ENCODE measurements at places on chromosomes 4 and X.

- DNase-seq: no peak
These were observed 28.4 kb downstream of the APBB2 start for GRCh38 chr4:41185614-41186592.

GRCh38 chr4:102832667-102833066 is 5.3 kb upstream of the UBE2D3 start:
- DNase-seq: no peak

DNA sequence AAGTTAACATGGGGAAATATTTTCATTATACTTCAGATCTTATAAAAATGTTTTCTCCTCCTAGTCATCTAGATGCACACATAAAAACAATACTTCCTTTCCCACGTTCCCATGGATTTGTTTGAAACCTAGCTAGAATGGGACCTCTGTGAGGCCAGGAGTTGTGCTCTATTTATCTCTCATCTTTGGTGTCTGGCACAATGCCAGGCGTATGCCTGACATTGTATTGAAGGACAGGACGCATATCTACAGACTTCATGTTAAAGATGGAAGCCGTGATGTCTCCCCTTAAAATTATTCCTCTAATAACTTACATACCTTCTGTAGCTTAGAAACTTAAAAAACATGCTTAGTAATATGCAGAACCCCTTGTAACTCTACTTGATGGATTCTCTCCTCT is 394.5 kb upstream of the FAT1 start:
- DNase-seq: no peak

- DNase-seq: no peak
These were observed 127.6 kb upstream of the SPANXN4 start for GRCh38 chrX:142898164-142898563.

DNA sequence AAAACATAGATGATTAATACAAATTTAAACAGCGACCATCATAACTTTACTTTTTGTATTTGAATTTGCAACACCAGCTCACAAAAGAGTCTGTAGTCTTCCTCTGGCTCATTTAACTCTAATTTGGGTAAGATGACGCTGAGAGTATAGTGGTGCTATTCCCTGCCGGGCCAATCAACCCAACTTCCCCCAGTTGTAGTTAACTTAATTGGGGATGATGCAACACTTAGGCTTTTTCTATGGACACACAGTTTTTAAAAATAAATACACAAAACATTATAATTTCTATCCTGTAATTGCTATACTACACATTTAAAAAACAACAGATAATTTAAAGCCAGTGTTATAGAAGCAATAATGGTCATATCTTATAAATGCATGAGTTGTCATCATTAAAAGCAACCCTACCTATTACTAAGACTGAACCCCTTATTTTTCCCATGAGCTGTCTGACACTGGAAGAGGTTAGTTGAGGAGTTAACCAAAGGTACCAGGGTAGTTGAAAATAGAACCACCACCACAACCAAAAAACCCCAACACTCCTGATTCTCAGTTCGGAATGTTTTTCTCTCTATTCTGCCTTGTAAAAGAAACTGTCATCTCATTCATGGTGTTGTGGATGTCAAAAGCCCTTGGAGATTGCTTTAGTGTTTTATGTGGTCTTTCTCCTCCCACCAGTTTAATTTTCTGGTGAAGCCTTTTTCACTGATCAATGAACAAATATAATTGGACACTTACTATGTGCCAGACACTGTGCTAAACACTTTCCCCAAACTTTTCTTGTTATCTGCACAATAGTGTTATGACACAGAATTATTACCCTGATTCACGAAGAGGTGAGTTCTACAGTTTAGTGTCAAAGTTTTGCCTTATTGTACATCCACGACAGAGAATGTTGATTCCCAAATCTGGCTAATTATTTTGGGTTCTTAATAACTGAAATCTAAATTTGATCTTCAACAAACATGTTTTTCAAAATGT is 61.5 kb upstream of the RAPGEF2 start:
- no peak for DNase-seq

GRCh38 chr4:14095831-14096230 is 468.3 kb upstream of the BOD1L1 start:
- DNase-seq: no peak

- peak; percentile 17 for DNase-seq
These were observed 32.7 kb upstream of the MAGED1 start for GRCh38 chrX:51860679-51861078.

Data from suppressor macrophage treated with lipopolysaccharide for 4 hours (primary cell).